CD4-positive, alpha-beta T cell (primary cell): ENCODE measurements at places on chromosomes 3 and 15. TPM values are rescaled to one million over a fixed set of nuclear protein-coding genes. Genes with fewer than 3 reads are reported as not detected.

GRCh38 chr3:123764647-123765046 is 119.5 kb downstream of the MYLK start:
- DNase-seq = no peak

DNA sequence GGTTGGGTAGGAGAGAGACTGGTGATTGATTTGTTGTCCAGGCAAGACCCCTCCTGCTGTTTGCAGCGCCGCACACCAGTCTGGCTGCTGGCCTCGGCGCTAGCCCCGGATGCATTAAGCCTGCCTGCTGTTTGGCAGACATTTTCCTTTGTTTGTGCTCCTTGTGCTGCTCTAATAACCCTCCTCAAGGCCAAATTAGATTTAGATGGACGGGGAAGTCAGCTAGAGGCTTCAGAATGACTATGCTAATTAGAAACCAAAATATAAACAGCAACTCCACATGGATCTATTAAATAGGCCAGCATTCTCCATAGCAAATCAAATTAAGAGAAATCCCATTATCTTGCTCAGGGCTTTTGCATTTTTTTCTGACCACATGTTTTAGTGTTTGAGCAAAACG is 445.2 kb downstream of the SQOR start:
- no peak for DNase-seq

The AQP9 gene
- 0.55 TPM for total RNA-seq

The XXYLT1 gene
- total RNA-seq = 3.1 TPM

DNA sequence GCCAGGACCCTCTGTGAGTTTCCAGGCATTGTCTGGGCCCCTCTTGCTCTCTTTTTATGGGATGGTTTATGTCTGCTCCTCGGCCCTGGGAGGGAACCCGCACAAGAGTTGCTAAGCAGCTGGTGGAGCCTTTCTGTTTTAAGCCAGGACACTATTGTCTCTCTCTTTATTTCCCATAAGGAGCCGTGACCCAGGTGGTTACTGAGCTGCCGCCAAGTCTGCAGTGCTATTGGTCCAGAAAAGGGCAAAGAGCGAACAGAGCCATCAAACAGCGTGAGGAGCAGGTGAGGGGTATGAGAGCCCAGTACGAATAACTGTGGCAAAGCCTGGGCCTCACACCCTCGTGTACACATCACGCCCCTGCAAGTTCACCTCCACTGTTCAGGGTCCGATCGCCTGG is 280.2 kb downstream of the SHQ1 start:
- DNase-seq = no peak

GRCh38 chr3:139560411-139560810 is 20.9 kb upstream of the RBP1 start:
- no peak for DNase-seq
